Stimulated activated CD8-positive, alpha-beta memory T cell treated with anti-CD3 and anti-CD28 coated beads, Interleukin-4, amount 100 ng/mL, for 24 hours (primary cell): ENCODE measurements at places on chromosomes 2 and 18.

GRCh38 chr2:126715111-126715510 is 59.2 kb downstream of the GYPC start:
- DNase-seq: no peak

DNA sequence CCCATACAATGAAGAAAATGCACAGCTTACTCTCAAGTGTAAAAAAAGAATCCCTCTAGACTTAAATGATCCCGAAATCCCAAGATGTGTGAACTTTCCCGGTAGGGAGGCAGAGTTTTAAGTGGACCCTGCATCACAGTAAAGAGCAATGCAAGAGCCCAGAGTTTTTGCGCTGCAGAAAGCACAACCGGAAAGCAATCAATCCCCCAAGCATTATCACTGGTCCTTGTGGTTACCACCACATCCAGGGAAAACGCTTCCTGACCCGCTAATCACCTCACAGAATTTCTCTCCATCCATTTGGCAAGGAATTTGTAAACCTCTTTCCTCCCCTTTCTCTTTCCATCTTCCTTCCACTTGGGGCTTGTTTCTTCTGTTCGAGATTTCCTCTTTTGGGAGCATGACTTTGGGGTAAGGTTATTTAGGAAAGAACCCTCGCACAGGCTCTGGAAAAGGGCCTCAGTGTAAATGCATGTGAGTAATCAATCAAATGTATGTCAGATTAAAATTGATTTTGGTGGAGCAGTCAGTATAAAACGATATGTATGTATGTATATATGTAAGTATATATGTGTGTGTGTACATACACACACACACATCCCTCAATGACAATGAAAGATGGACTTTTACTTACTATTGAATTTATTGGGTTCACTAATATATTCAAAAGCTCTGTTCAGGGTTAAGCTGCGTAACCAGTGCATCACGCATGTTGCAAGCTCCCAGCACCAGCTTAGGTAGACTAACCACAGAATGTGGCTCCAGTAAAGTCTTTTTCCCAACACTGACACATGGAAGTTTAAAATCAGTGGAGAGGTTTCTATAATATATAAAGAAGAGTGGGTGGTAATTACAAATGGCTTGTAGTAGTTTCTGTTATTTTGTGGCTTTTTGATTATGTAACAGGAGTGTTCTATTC is 1.6 kb downstream of the PLCL1 start:
- no peak for DNase-seq

DNA sequence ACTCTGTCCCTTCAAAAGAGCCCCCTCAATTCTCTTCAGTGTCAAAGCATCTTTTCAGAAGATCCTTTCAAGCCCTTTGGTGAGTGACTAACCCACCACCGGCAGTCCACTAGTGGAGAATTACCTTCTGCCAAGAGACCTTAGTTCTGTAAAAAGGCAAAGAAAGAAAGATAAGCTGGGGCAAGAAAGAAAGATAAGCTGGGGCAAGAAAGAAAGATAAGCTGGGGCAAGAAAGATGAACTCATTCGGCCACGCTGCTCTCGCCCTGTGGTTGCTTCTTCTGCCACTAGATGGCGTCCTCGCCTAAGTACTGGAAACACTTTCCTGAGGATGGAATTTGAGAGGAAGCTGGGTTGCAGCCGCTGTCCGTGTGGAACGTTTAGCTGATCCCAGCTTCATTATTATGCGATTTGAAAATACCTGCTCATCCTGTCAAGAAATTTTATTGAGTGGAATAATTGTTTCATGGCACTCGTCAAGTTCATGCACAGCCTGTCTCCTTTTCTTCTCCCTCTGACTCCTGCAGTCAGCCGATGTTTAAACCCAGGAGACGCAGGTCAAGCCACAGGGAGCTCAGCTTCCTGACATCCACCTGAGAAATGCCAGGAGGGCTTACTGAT is 17.3 kb upstream of the ANXA4 start:
- DNase-seq: peak; percentile 77

- DNase-seq: no peak
Measured at GRCh38 chr2:84309281-84309680, 149.8 kb downstream of the SUCLG1 start.

DNA sequence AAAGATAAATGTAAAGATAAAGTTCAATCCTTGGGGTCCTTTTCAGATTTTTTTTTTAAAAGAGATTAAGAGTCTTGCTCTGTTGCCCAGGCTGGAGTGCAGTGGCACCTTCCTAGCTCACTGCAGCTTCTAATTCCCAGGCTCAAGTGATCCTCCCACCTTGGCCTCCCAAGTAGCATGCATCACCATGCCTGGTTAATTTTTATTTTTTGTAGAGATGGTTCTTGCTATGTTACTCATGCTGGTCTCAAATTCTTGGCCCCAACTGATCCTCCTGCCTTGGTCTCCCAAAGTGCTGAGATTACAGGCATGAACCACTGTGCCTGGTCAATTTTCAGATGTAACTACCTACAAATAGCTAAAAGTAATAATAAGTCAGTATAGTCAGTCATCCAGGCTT is 21.1 kb downstream of the NFE2L2 start:
- no peak for DNase-seq
